ENCODE measurements at places on chromosomes 5 and 9.

DNA sequence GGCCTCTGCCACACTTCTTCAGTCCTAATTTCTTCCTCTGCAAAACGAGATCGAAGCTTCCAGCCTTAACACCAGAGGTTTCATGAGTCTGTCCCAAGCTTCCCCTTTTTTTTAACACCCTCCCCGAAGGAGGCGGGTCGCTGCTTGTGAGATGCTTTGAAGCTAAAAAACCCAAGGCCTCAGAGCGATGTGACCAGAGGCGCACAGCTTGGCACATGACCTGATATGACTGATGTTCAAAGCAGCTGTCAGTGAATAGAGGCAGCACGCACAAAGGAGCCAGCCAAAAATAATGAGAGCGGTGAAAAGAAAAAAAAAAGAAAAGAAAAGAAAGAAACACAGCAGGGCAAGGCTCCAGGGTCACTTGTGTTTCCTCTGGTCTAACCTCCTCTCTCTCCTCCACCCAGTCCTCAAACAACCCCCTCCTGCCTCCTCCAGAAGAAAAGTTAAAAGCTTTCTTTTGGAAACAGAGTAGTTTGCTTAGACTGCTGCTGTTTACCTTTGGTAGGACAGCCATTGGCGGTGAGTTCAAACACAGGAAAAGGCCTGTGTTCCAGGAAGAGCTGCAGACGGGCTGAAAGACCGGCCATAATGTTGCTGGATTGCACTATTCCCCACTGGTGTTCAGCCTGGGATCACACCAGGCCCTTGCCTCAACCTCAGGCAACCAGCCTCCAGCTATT, 10.9 kb upstream of the ZNF366 start:
- peak; percentile 64 for DNase-seq

DNA sequence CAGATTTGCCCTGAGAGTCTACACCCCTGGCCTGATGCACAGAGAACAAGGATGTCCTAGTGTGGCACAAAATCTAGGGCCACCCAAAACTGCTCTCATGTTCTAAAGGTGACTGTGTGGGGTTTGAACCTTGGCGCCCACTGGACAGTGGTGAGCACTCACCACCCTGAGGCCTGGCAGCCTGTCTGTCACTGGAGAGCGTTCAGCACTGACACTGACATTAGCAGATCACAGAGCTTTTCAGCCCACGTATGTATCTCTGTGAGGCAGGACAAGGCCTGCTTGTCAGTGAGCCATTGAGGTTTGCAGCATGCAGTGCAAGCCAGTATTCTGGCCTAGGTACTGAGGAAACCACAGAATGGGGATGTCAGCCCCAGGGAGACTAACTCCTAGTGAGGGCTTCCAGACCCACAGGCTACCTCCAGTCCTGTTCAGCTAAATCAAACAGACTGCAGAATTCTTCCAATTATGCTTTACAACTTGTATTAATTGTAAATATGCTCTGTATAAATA, 38.9 kb upstream of the SLC2A8 start:
- DNase-seq, result no peak

DNA sequence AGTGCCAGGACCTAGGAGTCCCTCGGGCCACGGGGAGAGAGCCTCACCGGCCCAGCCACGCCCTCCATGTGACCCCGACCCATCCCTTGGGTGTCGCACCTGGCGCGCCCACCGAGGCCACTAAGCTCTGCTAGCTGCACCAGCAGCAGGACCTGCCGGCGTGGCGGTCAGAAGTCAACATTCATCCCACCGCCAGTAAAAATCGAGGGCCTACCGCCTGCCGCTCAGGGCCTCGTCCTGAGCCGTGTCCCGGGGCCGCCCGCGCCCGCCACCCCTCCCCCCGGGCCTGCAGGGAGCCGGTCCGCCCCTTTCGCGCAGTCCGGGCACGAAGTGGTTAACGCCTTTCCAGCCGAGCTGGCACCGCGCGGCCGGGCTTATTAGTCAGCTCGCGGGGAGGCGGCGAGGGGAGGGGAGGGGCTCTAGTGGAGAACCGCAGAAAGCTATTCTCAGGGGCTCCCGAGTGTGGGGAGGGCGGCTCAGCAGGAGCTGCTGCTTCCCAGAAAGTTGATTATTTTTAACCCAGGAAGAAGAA, 124.4 kb downstream of the C9orf50 start:
- DNase-seq, result peak; percentile 90

- no peak for DNase-seq
These were observed 197.0 kb downstream of the ALDH1A1 start for GRCh38 chr9:72755836-72756235.

GRCh38 chr5:134139891-134140469, 25.5 kb downstream of the TCF7 start:
- no peak for DNase-seq

DNA sequence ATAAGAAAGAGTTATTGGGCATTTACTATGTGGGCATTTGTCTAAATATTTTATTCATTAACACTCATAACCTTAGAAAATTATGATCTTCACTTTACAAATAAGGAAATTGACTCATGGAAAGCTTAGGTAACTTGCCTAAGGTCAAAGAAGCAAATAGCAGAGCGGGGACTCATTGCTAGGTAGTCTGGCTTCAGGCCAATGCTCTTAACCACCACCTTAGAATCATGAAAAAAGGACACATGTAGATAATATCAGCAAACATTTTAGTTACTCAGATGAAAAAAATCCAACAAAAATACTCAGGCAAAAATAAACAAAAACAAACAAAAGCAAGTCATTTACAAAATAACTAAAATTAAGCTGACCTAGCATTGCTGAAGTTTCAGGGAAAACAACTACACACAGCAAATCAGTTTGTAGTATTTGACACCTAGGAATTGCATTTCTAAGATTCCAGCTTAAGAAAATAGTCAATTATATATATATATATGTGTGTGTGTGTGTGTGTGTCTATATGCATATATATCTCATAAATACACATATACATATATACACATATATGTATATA, 166.0 kb downstream of the HMHB1 start:
- no peak for DNase-seq

- DNase-seq, result no peak
These were observed 88.8 kb downstream of the NR3C1 start for GRCh38 chr5:143314659-143315058.

DNA sequence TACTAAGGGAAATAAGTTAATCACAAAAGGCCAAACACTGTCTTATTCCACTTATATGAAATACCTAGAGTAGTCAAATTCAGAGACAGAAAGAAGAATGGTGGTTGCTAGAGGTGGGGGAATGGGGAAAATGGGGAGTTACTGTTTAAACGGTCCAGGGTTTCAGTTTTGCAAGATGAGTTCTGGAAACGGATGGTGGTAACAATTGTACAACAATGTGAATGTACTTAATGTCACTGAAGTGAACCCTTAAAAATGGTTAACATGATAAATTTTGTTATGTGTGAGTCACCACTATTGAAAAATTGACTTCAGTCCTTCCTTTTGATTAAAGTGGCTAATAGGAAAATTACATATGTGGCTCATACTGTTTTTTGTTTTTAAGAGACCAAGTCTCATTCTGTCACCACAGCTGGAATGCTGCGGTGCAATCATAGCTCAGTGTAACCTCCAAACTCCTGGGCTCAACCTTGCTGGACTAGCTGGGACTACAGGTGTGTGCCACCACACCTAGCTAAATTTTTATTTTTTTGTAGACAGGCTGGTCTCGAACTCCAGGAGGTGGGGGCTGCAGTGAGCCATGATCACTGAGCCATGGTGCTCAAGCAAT, 8.7 kb downstream of the UBQLN1 start:
- no peak for DNase-seq

- peak; percentile 45 for DNase-seq
These were observed 55.4 kb downstream of the GOLM1 start for GRCh38 chr9:86043999-86044398.

- DNase-seq, result peak; percentile 54
These were observed 388.9 kb upstream of the TRPC7 start for GRCh38 chr5:136754216-136754615.

- DNase-seq, result no peak
These were observed 21.3 kb downstream of the CYSTM1 start for GRCh38 chr5:140196115-140196814.

DNA sequence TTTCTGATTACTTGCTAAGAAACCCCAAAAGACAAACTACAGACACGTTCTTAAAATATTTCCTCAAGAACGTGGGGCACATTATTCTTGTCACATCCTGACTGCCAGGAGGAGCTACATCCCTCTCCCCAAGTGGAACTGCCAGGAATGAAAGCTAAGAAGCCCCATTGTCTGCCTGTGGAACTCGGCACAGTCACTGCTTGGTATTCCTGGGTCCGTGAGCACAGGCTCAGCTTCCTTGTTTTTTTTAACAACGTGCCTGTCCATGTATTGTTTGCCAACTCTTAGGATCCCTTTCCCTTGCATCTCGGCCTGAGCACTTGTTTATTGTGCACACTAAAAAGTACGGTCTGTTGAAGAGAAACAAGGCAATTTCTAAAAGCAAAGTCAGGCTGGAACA, 47.0 kb upstream of the SELENOP start:
- peak; percentile 98 for DNase-seq

DNA sequence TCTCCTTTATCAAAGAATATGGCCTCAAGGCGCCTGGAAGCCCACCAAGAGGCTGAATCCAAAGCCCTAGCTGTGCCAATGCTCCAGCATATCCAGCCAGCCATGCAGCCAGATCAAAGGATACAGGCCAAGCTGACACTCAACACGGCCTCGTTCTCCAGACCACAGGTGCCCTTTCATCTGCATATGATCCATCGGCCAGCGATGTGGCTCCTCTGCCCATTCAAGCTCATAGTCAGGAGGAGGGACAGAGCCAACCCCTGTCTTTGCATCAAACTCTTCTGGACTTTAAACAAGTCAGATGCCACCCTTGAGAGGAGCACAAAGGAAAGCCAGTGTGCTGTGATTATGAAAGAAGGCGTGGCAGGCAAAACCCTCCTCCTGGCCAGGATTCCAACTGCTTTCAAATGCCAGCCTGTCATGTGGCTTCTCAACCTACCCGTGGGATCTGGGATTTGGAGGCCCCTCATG, 42.5 kb downstream of the ADAM19 start:
- peak; percentile 51 for DNase-seq

DNA sequence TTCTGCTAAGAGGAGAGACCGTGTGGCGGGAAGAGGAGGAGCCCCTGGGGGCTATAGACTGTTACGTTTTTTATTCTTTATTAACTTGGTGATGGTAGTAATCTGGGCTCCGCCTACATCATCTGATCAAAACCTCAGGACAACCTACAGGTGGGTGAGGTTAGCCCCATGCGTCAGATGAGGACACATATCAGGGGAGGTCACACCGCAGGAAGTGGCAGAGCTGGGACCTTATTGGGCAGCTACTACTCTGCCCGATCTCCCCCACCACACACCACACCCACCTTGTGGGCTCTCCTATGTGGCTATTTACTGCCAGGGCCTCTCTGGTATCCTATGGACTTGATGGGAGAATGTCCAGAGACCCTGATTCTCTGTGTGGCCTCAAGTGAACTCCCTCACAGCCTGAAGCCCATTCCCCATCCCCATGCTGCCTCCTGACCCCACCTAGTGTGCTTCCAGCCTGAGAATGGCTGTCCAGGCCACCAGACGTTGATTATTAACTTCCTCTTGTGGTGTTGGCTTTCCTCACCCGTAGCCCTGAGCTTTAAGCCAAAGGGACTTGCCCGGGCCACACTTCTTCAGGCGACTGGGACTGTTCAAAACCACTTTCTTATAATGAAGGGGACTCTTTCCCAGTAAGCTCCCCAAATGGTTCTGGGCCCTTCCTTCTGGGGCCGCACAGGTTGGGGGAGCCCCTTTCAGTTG, 8.2 kb downstream of the UNC5A start:
- DNase-seq, result no peak

DNA sequence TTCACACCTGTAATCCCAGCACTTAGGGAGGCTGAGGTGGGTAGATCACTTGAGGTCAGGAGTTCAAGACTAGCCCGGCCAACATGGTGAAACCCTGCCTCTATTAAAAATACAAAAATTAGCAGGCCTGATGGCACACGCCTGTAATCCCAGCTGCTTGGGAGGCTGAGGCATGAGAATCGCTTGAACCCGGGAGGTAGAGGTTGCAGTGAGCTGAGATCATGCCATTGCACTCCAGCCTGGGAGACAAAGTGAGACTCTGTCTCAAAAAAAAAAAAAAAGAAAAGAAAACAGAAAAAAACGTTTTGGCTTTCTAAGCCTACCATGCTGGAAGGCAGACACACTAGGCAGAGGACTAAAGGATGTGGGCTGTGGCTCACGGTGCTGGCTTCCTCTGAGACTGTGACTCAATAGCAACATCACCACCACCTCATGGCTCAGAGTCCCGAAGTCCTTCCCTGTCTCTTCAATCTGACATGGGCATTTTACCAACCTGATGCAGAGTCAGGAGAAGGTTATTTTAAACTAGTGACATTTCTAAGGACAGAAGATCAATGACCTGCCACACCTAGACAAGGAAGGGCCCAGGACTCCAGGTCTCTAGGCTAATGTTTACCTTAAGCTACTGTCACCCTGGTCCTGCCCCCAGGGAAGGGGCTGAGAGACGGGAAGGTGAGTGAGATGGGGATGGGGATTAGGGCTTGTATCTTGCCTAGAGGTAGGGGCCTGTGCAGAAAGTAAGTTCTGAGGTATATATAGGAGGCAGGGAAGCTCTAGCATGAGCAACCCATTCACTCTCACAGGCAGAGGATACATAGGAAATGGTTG, 3.7 kb downstream of the ECSCR start:
- no peak for DNase-seq

- DNase-seq, result no peak
These were observed 70.3 kb downstream of the TSSK1B start for GRCh38 chr5:113364466-113364865.

- DNase-seq, result peak; percentile 44
These were observed 91.9 kb upstream of the STC2 start for GRCh38 chr5:173420108-173420507.

DNA sequence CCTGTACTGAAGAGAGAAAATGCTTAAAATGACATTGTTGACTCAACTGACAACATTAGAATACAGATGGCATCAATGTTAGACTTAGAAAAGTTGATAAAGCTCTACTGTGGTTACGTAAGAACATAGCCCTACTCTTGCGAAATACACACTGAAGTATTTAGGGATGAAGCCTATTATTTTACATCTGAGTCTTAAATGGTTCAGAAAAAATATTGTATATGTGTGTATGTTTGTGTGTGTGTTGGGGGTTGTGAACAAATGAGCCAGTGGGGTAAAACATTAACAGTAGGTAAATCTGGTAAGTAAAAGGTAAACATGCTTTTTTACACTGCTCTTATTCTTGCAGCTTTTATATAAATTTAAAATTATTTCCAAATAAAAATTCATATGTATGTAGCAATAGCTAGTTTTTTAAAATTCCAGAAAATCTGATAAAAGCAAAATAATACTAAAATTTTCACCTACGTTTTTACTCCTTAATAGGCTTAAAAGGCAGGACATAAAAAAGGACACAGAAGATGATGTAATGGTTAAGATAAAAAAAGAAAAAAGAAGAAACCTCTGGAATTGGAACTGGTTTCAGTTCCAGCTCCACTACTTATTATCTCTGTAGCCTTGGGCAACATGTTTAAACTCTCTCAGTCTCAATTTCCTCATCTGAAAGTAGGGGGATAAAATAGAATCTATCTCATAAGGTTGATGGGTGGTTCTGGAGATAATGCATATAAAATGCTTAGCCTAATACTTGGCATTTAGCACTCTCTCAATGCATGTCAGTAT, 44.3 kb downstream of the GARNL3 start:
- peak; percentile 71 for DNase-seq

Data from pons (tissue), 1 donor.